Effector memory CD8-positive, alpha-beta T cell (primary cell): ENCODE measurements at places on chromosomes 6 and 20.

DNA sequence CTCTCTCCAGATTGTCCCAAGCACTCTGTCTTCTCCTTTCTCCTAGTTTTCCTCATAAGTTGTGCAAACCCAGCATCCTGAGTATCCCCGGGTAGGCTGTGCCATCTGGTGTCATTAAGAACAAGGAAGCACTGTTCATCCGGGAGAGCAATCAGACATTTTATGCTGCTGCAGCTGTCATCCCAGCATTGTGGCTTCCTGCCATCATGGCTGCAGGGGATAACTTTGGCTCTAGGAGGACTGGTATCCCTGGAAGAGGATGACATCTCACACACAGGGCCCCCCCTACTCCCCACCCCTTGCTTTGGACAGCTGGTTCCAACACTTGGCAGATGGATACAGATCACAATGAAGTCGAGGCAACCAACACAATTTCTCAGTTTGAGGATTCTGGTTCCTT lies 1195.1 kb upstream of the MAP3K7 start:
- no peak for DNase-seq

DNA sequence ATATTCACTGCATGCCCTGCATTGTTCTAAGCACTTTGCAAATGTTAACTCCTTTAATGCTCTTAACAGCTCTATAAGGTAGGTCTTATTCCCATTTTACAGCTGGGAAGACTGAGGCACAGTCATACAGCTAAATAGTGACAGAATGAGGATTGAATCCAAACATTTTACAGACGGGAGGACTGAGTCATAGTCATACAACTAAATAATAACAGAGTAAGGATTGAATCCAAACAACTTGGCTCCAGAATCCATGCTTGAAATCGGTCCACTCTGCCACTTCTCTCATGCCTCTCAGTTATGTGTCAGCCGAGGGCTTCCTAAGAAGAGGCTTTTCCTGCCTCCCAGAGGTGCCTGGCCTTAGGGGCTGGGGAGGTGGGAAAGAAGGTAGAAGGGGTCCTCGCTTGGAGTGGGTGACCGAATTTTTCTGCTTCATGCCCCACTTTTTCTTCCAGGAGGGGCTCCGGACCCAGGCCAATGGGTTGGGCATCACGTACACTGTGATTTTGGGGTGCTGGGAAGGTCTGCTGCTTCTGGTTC lies 137.4 kb upstream of the RNF24 start:
- no peak for DNase-seq

- DNase-seq = no peak
Measured at GRCh38 chr6:20205722-20206161, 6.5 kb downstream of the MBOAT1 start.

DNA sequence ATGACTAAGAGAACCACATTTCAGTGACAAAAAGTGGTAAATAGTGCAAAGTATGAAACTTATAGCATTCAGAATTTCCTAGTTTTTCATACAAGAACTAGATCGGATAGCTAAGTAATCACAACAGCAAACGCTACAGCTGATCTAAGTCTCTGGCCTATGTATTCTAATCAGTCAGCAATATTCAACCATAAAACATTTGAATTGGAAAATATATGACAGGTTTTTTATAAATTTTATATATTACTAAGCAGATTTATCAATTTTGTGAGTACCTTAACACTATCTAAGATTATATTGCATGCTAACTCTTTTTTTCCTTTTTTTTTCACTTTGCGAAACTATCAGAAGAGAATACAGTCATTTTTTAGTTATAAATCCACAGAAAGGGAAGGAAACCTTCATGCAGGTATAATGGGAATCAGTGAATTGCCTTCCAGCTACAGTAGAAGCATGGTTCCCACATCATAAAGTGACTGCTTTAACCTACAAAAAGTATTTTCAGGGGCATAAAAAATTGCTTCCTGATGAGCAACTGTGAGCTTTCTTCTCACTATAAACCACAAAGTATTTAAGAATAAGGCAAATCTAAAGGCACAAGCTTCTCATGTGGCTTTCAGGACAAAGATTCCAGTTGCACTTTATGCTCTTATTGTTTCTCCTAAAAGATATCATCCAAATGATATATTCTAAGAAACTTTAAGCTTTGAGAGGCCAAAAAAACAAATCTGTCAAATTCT lies 74.0 kb upstream of the GJE1 start:
- no peak for DNase-seq

DNA sequence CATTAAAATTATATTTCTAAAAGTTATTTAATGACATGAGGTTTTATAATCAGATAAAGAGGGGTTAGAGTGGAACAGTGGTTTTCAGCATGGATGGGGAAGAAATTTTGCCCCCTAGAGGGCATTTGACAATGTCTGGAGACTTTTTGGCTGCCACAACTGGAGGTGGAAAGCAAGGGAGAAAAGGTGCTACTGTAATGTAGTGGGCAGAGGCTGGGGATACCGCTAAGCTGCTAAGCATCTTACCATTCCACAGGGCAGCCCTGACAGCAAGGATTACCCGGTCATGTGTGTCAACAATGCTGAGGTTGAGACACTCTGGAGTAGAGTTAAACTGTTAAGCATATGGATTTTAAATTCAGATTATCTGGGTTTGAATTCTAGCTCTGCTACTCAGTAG lies 52.9 kb upstream of the FABP7 start:
- no peak for DNase-seq

DNA sequence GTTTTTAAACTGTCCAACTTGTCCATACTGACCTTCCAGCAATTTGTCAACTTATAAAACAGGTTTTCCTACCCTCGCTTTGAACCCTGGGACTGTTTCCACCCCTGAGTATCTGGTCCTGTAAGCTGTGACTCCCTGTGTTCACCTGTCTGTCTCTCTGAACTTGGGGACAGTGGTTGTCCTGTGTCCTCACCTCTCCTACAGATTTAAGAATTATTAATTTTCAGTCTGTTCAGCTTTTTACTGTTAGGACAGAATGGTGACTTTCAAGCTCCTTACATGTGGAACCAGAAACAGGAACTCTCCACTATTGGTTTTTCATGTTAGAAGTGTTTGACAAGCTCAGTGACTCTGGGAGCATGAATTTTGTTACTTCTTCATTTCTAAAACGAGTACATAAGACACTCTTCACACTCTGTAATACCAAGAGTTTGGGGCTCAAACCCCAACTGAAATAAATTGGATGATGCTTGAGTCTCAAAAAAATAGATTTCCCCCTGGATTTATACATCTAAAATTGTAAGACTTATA lies 713.9 kb downstream of the COL12A1 start:
- DNase-seq = no peak

DNA sequence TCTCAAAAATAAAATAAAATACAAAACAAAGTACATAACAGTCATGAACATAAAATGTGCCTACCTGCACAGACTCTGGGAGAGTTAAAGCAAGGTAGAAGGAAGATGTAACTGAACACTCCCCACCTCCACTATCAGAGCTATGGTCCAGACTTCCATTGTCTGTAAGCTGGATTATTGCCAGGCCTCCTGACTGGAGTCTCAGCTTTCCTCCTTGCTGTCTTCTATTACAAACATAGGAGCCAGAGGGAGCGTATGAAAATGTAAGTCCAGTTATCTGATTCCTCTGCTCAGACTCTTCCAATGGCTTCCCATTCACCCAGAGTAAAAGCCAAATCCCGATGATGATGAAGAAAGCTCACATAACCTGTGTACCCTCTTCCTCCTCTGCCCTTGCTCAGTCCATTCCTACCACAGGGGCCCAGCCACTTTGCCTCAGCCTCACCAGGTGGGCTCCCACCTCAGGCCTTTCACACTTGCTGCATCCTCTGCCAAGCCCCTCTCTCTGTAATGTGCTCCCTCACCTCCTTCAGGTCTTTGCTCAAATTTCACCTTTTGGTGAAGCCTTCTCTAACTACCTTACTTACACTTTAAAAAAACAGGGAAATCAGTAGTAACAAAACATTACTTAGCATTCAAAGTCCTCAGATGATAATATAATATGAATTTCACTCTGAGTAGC lies 194.1 kb downstream of the RIMS1 start:
- no peak for DNase-seq

- no peak for DNase-seq
Measured at GRCh38 chr6:74408844-74409243, 712.8 kb downstream of the CD109 start.
